ENCODE measurements at places on chromosomes 1 and 21.
A peak's percentile ranks its signal among the peaks of the same experiment; 100 is the strongest.

DNA sequence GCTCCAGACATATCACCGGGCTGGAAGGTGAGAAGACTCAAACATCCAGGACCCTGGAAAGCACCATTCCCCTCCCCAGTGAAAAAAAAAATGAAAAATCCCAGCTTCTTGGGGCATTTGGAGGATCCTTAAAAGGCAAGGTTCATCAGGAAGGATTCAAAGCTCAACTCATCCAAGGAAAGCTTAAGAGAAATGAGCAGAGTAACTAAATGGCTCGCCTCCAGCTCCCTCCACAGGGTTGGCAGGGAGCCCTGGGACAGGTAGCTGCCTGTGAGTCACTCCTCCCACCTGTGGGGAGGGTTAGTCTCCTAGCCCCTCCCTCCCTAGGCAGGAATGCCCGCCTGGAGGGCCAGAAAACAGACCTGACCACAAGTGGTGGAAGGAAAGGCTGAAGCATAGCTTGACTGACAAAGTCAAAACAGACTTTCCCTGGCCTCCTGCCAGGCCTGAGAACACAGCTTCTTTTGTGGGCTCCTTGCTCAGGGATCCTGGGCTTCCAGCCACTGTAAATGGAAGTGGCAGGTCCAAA, 712 bp upstream of the LAMB3 start:
- DNase-seq = no peak

DNA sequence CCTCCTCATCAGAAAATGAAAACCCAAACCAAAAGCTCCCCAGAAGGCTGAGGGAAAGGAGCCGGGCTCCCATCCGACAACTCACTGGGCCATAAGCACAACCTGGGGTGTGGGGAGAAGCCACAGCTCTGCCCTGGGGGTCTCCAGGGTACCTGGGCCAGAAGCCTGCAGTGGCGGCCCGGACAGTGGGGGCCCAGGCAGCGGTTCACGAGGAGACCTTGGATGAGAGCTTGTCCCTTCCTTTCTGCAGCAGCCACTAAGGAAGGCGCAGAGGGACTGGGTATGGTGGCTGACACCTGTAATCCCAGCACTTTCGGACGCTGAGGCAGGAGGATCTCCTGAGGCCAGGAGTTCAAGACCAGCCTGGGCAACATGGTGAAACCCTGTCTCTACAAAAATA, 17.5 kb upstream of the TRAPPC10 start:
- no peak for DNase-seq

DNA sequence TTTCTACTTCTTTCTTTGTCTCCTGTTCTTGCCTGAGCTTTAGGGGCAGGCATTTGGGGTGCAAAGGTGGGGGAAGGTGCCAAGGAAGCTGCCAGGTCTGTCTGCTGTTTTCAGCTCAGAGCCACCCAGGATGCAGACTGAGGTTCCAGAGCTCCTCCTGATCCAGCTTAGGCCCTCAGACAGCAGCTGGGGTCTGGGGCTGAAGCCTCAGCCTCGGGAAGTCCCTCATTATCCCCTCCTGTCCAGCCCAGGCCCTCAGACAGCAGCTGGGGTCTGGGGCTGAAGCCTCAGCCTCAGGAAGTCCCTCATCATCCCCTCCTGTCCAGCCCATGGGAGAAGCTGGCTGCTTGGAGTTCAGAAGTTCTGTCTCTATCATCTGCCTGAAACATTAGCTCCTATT, 257.7 kb upstream of the CSF3R start:
- DNase-seq = no peak

- peak; percentile 37 for DNase-seq
Observed at GRCh38 chr1:54716299-54717047, 812 bp downstream of the TTC4 start.

GRCh38 chr1:234530672-234531071, 51.7 kb upstream of the TARBP1 start:
- no peak for DNase-seq

DNA sequence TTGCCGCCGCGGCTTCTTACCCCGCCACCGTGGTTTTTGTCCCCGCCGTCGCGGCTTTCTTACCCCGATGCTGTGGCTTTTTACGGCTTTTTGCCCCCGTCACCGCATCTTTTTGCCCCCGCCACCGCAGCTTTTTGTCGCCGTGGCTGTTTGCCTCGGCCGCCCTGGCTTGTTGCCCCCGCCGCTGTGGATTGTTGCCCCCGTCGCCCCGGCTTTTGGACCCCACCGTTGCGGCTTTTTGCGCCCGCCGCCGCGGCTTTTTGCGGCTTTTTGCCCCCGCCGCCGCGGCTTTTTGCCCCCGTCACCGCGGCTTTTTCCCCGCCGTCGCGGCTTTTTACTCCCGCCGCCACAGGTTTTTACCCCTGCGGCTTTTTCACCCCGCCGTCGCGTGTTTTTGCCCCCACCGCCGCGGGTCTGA, 3934.3 kb downstream of the SRGAP2C start:
- no peak for DNase-seq

- peak; percentile 43 for DNase-seq
Observed at GRCh38 chr21:21612466-21612865, 614.3 kb downstream of the NCAM2 start.

GRCh38 chr1:100714599-100714998, 4.9 kb upstream of the VCAM1 start:
- DNase-seq = no peak

DNA sequence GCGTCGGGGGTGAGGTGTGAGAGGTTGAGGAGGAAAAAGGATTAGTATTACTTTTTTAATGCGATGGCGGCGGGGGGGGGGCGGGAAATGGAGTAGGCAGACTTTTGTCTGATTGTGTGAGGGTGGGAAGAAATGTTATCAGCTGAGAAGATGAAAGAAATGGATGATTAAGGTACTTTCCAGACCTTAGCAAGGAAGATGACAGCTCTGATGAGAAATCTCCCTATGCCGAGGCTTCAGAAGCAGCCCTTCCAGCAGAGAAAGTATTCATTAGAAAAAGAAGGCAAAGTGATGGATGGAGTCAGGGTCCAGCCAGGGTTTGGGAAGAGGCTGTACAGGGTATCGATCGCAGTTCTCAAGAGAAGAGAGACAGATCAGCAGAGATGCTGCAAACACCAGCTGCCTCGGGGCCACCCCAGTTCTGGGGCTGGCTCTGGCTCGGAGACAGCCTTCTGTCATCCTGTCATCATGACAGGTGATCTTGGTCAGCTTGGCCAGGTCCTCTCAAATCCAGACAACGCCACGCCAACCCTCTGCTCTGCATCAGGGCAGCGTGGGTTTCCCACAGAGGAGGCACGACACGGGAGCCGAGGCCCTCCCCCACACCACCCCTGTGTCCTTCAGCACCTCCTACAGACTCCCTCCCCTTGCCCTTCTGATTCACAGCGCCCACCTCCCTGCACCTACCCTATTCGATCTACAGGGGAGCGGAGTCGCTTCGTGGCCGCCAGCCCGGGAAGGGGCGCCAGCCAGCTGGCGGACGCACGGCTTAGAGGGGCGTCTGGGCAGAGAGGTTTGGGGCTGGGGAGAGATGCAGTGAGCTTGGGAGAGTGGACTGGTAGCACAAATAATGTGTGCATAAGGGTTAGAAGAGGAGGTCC, 674 bp upstream of the ATXN7L2 start:
- DNase-seq = no peak

- DNase-seq = no peak
Observed at GRCh38 chr1:57204091-57204490, 219.8 kb downstream of the DAB1 start.

DNA sequence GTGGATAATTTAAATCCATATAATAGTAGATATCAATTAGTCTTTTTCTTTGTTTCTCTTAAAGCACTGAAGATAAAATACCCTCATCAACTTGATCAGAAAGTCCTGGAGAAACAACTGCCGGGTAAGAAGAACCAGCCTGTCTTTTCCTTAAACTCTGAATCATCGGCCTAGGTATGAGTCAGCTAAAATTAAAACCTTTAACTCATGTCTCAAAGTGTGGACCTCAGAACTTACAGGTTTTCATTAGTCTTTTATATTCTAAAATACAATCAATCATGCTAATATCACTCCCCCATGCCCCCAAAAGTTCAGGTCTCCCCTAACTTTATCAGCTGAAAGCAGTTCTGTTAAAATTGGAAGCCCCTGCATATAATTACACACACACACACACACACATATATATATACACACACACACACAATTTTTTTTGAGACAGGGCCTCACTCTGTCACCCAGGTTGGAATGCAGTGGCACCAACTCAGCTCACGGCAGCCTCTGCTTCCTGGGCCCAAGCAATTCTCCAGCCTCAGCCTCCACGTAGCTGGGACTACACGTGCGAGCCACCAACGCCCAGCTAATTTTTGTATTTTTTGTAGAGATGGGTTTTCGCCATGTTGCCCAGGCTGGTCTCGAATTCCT, 61.3 kb downstream of the B3GALNT2 start:
- DNase-seq = peak; percentile 26

DNA sequence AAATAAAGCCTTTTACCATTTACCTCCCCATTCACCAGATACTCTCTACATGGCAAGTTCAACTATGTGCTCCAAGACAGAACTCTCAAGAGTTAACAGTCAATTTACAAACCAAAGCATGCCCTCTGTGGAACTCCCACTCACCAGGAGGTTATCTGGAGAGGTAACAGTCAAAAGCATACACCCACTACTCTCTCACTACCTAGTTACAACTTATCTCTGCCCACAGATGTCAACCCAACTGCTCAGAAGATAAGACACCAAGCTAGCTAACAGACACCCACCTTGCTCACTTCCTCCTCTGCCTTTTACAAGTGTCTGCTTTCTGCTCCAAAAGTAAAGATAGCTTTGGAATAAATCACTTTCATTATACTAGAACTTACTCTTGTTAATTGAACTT, 131.0 kb downstream of the TRIM33 start:
- no peak for DNase-seq

GRCh38 chr1:112982853-112983536, 27.0 kb upstream of the SLC16A1 start:
- no peak for DNase-seq

GRCh38 chr1:205497351-205497750, 7.1 kb upstream of the CDK18 start:
- DNase-seq = no peak

DNA sequence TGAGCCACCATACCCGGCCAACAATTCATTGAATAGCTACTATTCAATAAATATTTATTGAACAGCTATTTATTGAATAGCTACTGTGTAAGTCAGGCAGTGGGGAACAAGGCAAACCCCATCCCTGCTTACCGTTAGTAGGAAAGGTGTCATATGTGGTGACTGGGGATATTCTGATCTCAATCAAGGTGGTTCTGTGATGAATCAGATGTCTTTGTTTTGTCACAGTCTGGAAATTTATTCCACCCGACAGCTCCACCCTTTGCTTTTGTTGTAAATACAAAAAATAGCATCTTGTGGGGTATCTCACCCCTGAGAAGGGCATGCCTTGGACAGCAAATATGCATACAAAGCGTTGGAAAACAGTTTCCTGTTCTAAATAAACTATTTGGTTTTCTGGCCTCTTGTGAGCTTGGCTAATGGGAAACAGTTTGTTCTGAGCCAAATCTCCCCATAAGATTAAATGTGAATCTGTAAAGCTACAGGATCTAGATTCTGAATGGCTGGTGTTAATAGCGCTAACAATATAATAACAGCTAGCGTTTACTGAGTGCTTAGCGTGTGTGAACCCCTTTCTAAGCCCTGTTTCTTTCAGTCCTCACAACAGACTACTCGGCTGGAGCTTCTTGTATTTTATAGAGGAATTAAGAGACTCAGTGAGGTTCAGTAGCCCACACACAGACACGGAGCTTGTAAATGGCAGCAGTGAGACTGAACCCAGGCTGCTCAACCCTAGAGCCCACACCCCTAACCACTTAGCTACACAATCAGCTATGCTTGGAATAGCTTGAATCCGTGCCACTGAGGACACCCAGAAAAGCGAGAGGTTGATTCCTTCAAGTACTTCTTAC, 5.5 kb downstream of the PDPN start:
- no peak for DNase-seq

DNA sequence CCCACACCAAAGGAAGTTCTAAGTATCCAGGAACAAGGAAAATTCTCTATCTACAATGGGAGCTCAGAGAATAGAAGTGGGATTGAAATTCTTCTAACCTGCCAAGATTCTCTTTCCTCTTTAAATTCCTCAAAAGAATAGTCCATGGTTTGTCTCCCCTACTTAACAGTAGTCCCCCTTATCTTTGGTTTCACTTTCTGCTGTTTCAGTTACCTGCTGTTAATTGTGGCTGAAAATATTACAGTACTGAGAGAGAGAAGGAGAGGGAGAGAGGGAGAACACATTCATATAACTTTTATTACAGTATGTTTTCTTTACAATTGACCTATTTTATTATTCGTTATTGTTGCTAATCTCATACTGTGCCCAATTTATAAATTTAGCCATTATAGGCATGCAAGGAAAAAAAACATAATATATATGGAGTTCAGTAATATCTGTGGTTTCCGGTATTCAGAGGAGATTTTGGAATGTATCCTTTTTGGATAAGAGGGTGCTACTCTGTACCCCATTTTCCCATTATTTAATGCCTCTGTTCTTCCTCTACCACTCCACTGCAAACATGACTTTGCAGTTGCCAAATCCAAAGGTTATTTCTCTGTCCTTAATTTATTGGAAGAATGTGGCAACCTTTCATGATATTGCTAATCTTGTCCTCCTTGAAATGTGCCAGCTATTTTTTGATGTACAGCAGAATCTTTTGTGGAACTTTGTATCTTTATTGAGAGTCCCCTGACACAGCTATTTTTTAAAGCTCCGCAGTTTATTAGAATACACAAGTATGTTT, 68.0 kb downstream of the USP25 start:
- no peak for DNase-seq

- no peak for DNase-seq
Observed at GRCh38 chr1:48940354-48940753, 163.7 kb upstream of the BEND5 start.

DNA sequence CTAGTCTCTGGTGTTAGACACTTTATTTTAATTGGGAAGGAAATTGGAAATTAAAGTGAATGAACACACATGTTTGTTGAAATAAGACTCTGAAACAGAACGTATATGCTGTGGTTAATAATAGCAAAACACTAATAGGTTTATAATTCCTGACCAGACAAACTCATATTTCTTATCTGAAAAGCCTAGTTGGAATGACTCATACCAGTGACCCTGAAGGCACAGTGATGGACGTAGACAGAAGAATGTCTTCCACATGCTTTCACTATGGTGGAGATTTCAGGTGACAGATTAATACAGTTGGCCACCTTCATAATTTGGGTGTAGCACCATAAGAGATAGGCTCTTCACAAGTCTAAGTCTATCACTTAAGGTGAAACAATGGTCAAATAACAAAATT, 83.0 kb upstream of the COL11A1 start:
- DNase-seq = no peak

- no peak for DNase-seq
Observed at GRCh38 chr1:96361271-96361856, 360.2 kb upstream of the PTBP2 start.

DNA sequence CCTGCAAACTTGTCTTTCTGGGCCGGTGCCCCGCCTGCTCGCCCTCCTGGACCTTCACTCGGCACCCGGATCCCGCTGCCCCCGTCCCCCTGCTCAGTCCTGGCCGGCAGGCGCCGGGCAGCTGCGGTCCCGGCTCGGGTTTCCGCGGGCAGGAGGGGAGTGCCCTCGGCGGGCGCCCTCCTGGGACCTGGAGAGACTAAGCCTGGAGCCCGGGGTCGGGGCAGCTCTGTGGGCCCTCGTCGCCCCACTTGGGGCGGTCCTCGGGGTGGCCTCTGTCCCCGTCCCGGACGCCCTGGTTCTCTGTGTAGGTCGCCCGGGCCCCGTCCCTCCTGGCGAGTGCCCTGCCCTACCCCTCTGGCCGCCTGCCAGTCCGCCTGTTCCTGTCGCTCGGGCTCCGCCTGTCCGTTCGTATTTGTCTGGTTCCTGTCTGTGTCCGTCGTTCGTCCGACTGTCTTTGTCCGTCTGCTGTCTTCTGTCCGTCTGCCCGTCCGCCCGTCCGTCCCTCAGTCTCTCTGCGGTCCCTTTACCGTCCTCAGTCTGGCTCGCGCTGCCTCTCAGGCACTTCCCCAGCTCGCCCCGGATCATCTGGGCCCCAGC, 490 bp downstream of the SERINC2 start:
- no peak for DNase-seq
